ENCODE measurements at places on chromosomes 4 and X.

DNA sequence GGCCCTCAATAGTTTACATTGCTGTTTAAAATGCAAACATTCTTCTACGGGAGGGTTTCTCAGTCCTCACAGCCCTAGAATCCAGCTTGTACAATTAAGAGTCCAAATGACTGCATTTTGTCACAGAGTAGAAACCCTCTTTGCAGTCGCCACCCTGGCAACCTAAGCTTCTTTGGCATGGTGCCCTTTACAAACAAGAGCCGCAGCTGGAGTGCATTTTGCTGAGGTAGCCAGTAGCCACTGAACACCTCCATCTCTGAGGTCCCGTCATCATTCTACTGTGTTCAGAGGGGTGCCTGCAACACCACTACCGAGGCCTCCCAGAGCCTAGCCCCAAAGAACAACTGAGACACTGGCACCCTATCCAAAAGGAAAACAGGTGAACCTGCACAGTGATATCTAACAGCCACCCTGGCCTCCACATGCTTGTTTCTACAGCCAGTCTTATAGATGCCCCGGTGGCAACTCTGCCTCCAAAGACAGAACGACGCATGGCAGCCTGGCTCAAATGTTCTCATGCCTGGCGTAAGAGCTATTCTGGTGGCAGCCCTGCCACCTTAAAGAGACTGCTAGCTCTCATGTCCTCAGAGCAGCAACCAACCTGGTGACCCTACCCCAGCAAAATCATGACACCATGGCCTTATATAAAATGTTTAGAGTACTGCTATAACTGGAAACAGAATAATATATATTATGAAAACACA is 801.9 kb downstream of the TECRL start:
- no peak for ATAC-seq

DNA sequence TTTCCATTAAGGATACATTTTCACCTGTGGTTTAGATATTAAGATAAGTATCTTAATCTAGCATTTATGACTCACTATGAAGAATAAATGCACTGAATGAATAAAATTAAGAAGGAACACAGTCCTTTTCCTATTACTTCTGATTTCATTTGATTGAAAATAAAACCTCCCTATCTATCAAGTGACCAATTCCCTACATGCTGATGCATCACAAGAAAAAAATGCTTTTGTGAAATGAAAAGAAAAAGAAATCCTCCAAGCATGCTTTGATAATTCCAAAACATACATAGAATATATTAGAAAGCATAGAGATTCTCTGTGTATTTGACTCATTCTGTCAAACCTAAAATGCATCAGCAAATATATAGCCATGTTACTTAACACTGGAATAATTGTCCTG is 37.1 kb downstream of the PCDH10 start:
- ATAC-seq: no peak

DNA sequence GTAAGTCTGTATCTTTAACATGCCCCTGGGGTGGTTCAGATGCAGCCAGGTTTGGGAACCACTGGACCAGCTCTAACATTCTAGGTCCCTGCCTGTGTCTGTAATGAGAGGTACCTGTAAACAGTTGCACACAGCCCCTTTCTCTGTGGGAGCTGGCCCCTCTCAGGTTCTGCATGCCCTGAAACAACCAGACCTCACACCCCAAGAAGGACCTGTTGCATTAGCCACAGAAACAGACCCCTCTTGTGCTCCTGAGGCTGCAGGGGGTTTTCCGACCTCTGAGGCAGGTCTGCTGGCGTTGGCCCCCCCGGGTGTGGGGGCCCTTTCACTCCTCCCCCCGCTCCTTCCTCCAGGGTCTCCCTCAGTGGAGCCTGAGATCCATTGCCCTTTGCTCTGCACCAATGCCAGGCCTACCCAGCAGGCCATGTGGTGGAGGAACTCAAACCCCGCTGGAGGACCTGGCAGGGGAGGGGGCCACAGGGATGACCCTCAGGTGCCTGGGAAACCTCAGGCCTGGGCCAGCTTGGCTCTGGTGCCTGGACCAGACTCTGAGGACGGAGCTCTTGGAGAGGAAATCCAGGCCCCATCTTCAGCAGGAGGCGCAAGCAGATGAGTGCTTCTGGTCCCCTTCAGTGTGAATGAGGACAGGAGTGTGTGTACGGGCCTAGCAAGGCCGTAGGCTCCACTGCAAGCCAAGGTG is 61.4 kb upstream of the PJA1 start:
- no peak for ATAC-seq

GRCh38 chr4:681736-682451 is 7.1 kb downstream of the SLC49A3 start:
- peak; percentile 55 for ATAC-seq

DNA sequence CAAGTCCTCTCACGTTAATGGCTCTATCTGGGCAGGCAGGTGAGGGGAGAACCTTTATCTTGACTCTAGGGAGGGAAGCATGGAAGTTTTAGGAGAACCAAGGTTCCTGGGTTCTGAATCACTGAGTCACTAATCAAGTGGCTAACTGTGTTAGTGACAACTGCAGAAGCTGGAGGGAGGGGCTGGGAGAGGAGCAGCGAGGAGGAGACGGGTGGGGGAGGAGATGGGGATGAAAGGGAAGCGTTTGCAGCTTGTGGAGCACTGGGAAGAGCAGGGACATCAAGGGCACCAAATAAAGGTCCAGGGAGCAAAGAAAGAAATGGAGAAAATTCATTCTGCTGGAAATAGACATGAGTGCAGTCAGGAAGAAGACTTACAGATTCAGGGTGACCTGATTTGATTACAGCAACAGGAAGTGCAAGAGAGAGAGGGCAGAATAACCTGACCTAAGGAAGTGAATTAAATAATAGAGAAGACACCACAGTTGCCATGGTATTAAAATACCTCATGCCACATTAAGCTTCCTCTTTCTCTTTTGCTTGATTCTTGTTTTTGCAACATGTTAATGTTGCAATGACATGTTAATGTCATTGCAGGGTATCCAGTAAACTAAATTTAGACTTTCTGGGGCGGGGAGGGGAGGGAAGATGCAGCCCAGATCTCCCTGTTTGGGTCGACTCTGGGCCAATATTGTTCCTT is 4.5 kb upstream of the SETD7 start:
- ATAC-seq: no peak

- no peak for ATAC-seq
Measured at GRCh38 chr4:116866106-116866505, 219.3 kb downstream of the TRAM1L1 start.

- ATAC-seq: no peak
Measured at GRCh38 chr4:99339172-99339571, 13.4 kb downstream of the ADH1C start.

- ATAC-seq: no peak
Measured at GRCh38 chr4:174422893-174423256, 99.4 kb downstream of the HPGD start.

GRCh38 chrX:34656467-34656841 is 631 bp downstream of the TMEM47 start:
- ATAC-seq: no peak

DNA sequence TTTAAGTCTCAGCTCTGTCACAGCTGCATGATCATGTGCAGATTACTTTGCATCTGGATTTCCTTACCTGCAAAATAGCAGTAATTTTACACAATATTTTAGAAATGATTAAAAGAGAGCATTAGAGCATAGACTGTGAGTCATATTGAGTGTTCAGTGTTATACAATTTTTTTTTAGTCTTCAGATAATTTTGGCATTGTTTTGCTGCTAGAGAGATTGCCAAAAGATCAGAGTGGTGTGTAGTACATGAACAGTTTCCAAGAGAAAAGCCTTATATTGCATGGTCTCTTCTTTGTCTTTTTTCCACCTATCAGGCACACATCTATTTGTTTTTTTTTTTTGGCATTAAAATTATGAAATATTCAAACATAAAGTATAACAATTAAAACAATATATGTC is 209.6 kb upstream of the TLL1 start:
- ATAC-seq: no peak

GRCh38 chr4:86032476-86033022 is 327.3 kb downstream of the MAPK10 start:
- peak; percentile 87 for ATAC-seq

DNA sequence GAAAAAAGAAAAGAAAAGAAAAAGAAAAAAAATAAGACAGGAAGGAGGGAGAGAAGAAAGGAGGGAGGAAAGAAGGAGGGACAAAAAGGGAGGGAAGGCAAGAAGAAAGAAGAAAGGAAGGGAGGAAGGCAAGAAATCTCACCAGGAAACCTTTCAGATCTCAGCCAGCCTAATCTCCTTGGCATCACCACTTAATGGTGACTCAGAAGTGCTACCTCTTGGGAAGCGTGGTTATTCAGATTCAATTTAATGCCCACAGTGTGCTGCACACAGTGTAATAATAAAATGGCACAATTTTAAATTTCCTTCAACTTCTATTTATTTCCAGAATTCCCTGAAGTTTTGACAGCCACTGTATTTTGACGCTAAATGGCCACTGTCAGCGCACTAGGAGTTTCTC is 50.3 kb downstream of the DKK2 start:
- ATAC-seq: no peak

- peak; percentile 88 for ATAC-seq
Measured at GRCh38 chr4:183905081-183905592, at the start of gene STOX2. STOX2 (plus strand) TSS chr4:183905307; CDS start chr4:183906791, 1,484 bp downstream.

- ATAC-seq: no peak
Measured at GRCh38 chr4:126779001-126779400, 853.8 kb upstream of the INTU start.

GRCh38 chrX:26334232-26334631 is 118.3 kb downstream of the MAGEB5 start:
- ATAC-seq: no peak

DNA sequence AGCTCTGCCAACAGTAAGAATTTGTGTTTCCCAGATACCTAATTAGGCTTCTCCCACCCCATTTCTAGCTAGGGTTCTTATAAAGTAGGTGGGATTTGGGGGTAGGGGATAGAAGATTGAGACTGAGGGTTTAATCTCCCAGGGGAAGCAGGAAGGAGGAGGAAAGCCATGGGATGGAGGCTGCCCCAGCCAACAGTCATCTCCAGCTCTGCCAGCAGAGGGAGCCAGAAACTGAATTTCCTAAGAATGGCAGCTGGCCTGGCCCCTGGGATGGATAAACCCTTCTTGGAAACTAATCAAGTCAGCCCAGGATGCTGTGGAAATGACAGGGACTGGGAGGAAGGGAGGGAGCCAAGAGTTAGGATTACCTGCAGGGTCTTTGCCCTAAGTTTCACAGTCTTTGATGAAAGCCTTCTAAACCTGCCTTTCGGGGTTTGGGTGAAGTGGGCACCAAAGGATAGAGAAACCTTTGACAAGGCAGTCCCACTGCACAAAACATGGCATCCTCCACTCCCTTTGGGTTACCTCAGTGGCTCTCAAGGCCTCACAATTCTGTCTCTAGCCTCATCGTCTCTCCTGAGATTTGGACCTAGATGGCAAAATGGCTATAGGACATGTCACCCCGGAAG is 6.7 kb upstream of the ERCC6L start:
- peak; percentile 69 for ATAC-seq

- ATAC-seq: no peak
Measured at GRCh38 chrX:131782646-131783045, 238.8 kb downstream of the OR13H1 start.

DNA sequence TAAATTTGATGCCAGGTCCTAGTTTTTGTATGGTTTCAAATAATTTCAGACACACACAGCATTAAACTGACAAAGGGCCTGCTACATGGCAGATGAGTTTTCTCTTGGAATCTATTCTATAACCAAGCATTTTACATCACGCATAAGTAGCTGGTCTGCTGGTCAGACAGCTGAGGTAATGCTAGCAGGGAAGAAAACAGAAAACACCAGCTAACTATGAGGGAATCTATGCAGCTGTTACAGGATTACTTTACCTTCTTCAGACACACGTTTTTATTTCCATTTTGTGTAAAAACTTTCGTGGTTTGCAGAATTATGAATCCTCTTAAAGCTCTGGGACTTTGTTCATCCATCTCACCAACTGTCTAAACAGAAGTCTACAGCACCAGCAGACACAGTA is 42.0 kb downstream of the MFAP3L start:
- no peak for ATAC-seq

GRCh38 chr4:98779088-98779487 is 120.7 kb upstream of the TSPAN5 start:
- ATAC-seq: peak; percentile 35

- no peak for ATAC-seq
Measured at GRCh38 chr4:140298001-140298400, 75.4 kb upstream of the SCOC start.

- ATAC-seq: peak; percentile 78
Measured at GRCh38 chr4:158811704-158812103, 42.9 kb downstream of the FNIP2 start.

DNA sequence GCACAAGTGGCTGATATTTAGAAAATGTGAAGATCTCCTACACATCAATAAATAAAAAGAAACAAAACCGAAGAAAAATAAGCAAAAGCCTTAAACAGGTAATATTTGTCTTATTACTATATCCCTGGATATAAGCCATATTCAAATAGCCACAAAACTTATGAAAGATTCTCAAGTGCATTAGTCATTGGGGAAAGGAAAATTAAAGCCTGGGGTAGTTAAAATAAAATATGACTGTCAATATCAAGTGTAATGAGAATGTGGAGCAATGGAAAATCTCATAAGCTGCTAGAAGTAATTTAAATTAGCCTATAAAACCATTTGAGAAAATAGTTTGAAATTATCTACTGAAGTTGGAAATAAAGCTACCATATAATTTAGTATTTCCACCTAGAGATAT is 399.9 kb downstream of the GASK1B start:
- ATAC-seq: no peak

GRCh38 chrX:14039344-14039743 is 9.7 kb upstream of the GEMIN8 start:
- ATAC-seq: peak; percentile 79

DNA sequence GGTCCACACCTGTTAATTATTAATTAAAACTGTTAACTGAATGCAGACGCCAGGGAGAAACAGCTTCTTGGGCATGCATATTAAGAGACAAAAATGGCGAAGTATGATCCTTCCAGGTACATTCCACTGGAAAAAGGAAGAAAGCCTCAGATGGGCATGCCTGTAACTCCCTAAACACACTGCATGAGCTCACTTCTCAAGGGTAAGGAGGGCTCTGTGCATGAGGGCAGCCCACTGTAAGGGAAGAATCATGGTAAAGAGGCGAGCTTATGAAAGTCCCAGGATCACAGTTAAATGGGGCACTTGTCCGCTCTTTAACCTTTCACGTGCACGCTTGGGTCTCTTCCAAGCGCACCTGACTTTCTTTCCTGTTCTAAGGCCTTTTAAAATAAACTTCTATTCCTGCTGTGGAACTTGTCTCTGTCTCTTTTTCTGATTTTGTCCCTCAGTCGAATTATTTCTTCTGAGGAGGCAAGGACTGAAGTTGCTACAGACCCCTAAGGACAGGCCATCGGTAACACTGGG is 321.7 kb downstream of the PPP1R2C start:
- no peak for ATAC-seq

DNA sequence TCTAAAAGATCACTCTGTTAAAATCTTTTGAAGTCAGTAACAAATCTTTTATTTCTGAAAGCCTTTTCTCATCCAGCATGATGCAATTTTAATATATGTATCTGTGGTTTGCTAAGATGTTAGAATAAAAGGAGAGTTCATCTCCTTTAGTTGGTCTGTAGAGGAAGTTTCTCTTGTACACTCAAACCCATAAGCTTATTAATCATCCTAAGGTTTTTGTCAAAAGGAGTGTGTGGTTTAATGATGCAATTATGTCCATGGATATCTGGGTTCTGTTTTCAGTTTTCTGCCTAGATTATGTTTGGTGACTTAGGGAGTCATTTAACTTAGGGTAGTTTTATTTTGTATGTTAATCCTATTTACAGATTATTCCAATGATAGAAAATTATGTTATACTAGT is 52.1 kb upstream of the NDST4 start:
- ATAC-seq: no peak

Data from esophagus mucosa (tissue), 1 donor.